ENCODE measurements at places on chromosomes 2 and 18.

DNA sequence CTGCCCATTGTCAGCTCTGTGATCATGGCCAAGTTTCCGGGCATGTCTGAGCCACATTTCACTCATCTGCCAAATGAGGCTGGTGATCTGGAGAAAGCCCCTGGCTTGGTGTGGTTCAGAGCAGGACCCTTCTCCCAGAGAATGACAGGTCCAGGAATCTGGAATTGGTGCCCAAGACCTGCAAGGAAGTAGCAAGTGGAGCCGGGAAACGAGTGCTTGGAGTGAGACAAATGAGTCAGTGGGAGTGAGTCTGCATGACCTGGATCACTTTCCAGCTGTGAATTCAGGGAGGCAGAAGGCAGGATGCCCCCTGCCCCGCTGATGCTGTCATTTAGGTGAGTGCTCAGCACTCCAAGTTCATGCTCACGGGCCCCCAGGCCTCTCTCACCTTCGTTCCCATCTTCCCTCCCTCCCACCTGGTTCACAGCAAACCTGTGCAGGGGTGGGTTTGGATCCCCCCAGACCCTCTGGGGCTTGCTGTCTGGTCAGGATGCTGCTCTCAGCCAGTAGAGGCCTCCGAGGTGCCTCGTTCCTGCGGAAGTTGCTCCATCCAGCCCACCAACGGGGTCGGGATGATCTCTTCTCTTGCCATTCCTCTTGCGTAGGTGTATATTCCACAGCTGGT is 104.4 kb downstream of the INHBB start:
- no peak for DNase-seq

- DNase-seq = no peak
Observed at GRCh38 chr18:68469049-68469625, 245.8 kb downstream of the TMX3 start.

GRCh38 chr2:156935616-156936015 is 321.9 kb upstream of the GALNT5 start:
- no peak for DNase-seq

DNA sequence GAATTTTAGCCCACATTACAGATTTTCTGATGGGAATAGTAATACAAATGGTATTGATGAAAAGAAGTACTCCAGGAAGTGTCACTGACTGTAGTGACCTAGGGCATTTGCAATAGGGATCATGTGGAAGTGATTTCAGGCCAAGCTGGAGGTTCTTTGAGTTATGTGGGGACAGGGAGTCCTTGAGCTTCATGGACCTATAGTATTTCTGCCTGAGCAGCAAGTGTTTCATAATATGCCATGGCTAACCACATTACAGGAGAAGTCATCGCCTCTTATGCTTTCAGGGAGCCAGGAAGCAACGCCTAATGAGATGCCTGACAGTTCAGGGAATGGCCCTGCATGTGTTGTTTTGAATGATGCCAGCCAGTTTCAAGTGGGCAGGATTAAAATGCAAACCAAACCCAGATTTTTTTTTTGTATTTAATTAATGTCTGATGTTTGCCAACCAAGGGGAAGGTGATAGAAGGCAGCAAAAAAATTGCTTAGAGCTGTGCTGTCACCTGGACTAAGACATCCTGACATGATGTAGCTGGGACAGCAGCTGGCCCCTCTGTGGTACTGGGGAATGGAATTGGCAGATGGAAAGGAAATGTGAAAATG is 109.5 kb downstream of the RAPGEF4 start:
- no peak for DNase-seq

DNA sequence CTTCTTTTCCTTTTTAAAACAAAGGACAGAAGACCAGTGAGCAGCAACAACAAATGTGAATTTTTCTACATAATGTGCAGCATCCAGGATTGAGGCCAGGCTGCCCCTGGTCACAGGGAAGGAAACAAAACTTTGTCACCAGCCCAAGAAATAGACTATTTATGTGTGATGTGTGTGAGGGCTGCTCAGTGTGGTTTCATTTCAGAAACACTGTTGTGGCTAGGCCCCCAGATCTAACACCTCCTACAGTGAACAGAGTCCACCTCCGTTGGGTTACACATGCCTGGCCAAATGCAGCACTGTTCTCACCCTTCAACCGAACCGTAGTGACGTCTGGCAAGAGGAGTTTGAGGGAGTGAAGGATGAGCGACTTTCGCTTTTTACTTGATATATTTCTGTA is 146.3 kb upstream of the RIOK3 start:
- DNase-seq = no peak

GRCh38 chr2:198525211-198525969 is 721.0 kb downstream of the PLCL1 start:
- no peak for DNase-seq

GRCh38 chr2:42385225-42385624 is 24.2 kb upstream of the COX7A2L start:
- DNase-seq = no peak

GRCh38 chr2:239231231-239232194 is 169.3 kb downstream of the HDAC4 start:
- no peak for DNase-seq

DNA sequence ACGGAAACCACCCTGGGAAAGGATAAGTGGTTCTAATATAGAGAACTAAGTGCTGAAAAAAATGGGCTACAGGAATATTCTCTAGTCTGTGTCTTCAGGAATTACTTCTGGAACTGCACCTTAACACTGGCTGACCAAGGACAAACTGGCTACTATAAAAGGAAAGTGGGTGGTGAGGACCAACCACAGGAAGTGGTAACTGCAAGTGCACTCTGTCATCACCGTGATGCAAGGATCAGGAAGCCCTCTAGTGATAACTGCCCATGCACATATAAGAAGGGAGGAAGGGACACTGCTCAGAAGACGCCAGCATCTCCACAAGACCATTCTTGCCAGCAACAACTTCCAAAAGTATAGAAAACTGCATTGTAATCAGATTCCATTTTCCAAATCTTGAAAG is 424.4 kb upstream of the RGPD4 start:
- no peak for DNase-seq

DNA sequence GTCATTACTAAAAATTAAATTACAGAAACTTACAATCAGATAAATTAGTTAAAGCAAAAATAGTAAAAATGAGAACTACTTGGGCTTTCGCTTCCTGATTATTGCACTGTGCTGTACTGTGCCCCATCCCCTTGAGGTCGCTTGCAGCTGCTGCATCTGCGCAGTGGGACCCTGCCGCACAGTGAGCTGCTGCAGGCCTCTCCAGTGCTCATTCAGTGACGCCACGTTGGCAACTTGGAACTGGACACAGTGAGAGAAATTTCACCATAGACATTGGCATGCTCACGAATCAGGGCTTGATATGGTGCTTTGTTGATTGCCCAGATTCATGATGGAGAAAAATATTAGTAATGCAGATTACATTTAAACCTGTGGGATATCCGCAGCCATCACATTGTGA is 290.8 kb upstream of the MYT1L start:
- DNase-seq = no peak

GRCh38 chr2:172423160-172423559 is 4.2 kb upstream of the ITGA6 start:
- no peak for DNase-seq

- no peak for DNase-seq
Observed at GRCh38 chr2:144508172-144508851, 11.6 kb downstream of the ZEB2 start.

GRCh38 chr2:223696719-223697118 is 94.6 kb upstream of the SCG2 start:
- DNase-seq = no peak

- DNase-seq = no peak
Observed at GRCh38 chr2:152418688-152419087, 83.7 kb downstream of the FMNL2 start.

Measured in activated T-helper 1 cell treated with anti-CD3 and anti-CD28 coated beads, Interleukin-2, amount 50 U/mL, for 16 hours (primary cell).